Activated CD4-positive, alpha-beta T cell treated with anti-CD3 and anti-CD28 coated beads, Interleukin-2, Interleukin-4, amounts not matched to agents 100 ng/mL and 50 ng/mL, durations not matched to agents 16 hours and 8 hours (primary cell): ENCODE measurements at places on chromosomes 12 and 14.

DNA sequence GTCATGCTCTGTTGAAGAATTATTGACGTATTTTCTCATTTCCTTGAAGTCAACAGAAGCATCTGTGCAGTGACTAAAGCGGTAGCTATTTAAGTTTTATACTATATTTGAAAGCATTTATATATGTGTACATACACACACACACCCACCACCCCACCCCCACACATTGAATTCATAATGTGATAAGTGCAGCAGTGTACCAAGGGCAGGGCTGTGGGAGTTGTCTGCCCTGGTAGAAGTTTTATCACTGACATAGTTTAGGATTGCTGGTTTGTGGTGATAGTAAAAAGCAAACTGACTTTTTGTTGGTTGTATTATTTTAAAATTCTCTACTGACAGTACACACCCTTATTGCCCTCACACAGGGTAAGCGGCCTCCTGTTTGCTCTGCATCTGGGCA lies 39.1 kb downstream of the GAS2L3 start:
- no peak for DNase-seq

DNA sequence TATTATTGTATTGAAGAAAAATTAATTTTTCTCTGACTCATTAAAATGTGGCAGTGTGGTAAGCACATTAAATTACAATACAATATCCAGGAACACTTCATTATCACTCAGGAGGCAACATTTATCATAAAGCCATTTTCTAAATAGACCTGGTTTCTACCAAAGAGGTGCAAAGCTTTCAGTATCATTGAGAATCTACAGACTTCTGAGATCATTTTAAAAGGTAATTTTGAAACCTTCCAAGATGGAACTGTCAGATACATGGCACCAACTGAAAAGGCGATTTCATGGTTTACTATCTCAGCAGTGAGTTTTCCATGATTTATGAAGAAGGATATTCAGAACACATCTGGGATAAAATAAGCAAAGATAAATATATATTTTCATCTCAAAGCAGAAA lies 85.8 kb downstream of the KITLG start:
- no peak for DNase-seq

DNA sequence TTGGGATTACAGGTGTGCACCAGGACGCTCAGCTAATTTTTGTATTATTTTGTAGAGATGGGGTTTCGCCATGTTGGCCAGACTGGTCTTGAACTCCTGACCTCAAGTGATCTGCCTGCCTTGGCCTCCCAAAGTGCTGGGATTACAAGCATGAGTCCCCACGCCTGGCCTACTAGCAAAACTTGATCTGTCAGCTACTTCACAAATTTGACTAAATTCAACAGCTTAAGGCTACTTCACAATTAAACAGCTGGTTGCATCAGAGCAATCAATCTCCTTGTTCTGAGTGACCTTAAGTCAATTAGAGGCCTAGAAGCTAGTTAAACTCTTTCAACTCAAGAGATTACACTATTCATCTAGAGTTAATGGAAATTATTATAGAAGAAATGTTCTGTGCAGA lies 12.2 kb downstream of the COQ10A start:
- DNase-seq: no peak

- no peak for DNase-seq
Measured at GRCh38 chr12:30437616-30438015, 258.1 kb downstream of the IPO8 start.

GRCh38 chr14:96999654-97000155 lies 202.5 kb downstream of the VRK1 start:
- no peak for DNase-seq

DNA sequence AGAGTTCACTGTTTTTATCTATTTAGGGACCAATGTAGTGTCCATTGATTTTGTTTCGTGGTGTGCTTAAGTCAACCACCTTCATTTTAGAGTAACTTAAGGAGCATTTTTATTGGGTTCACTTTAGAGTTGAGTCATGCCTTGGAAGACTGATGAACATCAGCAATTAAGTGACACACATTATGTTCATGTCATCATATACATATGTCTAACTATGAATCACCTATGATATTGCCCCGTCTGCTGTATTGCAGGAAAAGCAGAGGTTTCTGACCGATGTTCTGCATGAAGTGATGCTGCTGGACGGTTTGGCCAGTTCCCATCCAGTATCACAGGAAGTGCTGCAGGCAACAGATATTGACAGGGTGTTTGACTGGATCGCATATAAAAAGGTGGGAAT lies 227.1 kb downstream of the TRHDE start:
- DNase-seq: no peak
